Naive thymus-derived CD8-positive, alpha-beta T cell (primary cell): ENCODE measurements at places on chromosomes 5 and 9.

- no peak for DNase-seq
These were observed 203.0 kb upstream of the TUT7 start for GRCh38 chr9:86557063-86557766.

- no peak for DNase-seq
These were observed 295.0 kb downstream of the CAAP1 start for GRCh38 chr9:26597542-26598149.

DNA sequence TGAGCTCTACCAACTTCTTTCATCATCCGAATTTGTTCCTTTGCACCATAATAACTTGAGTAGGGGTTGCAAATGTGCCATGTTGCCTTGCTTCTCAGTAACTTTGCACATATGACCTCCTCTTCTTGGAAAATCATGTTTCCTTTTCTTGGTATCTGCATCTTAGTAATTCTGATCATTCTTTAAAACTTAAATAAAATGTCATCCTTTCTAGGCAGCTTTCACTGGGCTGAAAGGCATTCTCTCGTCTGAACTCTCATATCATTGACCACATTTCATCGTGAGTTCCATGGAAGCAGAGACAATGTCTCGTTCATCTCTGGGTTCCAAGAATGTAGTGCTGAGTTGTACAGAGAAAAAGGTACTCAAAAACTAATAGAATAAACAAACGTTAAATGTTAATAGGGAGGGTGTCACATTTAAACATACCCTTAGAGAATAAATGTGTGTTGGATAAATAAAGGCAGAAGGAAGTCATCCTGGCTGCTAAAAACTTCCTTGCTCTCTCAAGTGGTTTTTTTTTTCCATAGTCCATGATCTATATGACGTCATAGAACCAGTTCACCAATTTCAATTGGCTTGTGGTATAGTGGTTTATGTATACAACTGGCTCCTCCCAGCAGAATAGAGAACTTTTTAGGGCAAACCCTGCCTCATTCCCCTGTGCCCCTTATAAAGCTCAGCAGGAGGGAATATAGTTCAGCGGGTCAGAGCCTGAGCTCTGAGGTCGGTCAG is 218.1 kb upstream of the TRIM32 start:
- no peak for DNase-seq

- no peak for DNase-seq
These were observed 2.4 kb downstream of the PRRX2 start for GRCh38 chr9:129667850-129668249.

GRCh38 chr9:132740526-132741309 is 70.5 kb downstream of the GTF3C4 start:
- no peak for DNase-seq

DNA sequence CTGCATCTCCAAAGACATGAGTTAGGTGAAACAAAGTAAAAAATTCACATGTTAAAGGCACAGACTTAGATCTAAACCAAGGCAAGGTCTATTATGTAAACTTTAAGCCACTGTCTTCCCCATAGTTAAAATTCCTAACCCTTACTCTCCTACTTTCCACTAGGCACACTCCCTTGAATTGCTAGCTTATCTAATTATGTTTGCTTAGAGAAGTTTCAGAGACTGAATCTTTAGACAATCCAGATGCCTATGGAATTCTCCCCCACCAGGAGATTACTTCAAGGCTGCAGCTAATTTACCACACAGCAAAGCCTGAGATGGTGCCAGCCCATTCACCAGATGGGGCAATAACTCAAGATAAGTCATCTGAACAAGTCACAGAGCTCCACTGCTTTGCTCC is 803.1 kb upstream of the COX7C start:
- DNase-seq, result no peak
